ENCODE measurements at places on chromosomes 7 and 10. TPM values are rescaled to one million over a fixed set of nuclear protein-coding genes. Genes with fewer than 3 reads are reported as not detected.

The SFTPA1 gene
- polyA plus RNA-seq, result not detected

The CPA5 gene
- 0.41 TPM for polyA plus RNA-seq

The CCL26 gene
- polyA plus RNA-seq, result 0.24 TPM

The FRMPD2 gene
- 0.08 TPM for polyA plus RNA-seq

The RAB19 gene
- 2.1 TPM for polyA plus RNA-seq

The SVOPL gene
- 2.0 TPM for polyA plus RNA-seq

The FANK1 gene
- polyA plus RNA-seq, result 2.5 TPM

The GNAT3 gene
- polyA plus RNA-seq, result not detected

The HKDC1 gene
- 0.42 TPM for polyA plus RNA-seq

The TUBAL3 gene
- polyA plus RNA-seq, result not detected

The EXOC4 gene
- 66.7 TPM for polyA plus RNA-seq

The COL17A1 gene
- 0.49 TPM for polyA plus RNA-seq

The DOCK4 gene
- polyA plus RNA-seq, result 23.9 TPM

The ZNF804B gene
- polyA plus RNA-seq, result 0.13 TPM

The CBX3 gene
- 361 TPM for polyA plus RNA-seq

The CCDC3 gene
- 13.3 TPM for polyA plus RNA-seq

The GRID2IP gene
- 0.64 TPM for polyA plus RNA-seq

The MRPL43 gene
- polyA plus RNA-seq, result 94.7 TPM

The CYP2W1 gene
- 1.9 TPM for polyA plus RNA-seq

The VSIR gene
- polyA plus RNA-seq, result 11.0 TPM

The PHKG1 gene
- 2.0 TPM for polyA plus RNA-seq

The PTF1A gene
- polyA plus RNA-seq, result 0.34 TPM

The TRIM50 gene
- not detected for polyA plus RNA-seq

The FAM25G gene
- not detected for polyA plus RNA-seq

The MRC1 gene
- polyA plus RNA-seq, result 12.6 TPM

The PIK3CG gene
- 3.0 TPM for polyA plus RNA-seq

The DNAH11 gene
- polyA plus RNA-seq, result 23.3 TPM

The ITIH5 gene
- polyA plus RNA-seq, result 21.4 TPM

The HDAC9 gene
- 8.7 TPM for polyA plus RNA-seq

The ZNF365 gene
- polyA plus RNA-seq, result 0.50 TPM

The SPDYE5 gene
- polyA plus RNA-seq, result 1.8 TPM

The INMT gene
- polyA plus RNA-seq, result 3.4 TPM

The PTPN20 gene
- 2.2 TPM for polyA plus RNA-seq

The INSYN2A gene
- polyA plus RNA-seq, result 3.9 TPM

The HPS6 gene
- 13.6 TPM for polyA plus RNA-seq

The UCMA gene
- not detected for polyA plus RNA-seq

The GRM3 gene
- 0.19 TPM for polyA plus RNA-seq

The ZNF786 gene
- 7.3 TPM for polyA plus RNA-seq

The ANKRD26 gene
- polyA plus RNA-seq, result 17.1 TPM

The FAM200A gene
- polyA plus RNA-seq, result 13.6 TPM

The PLAC9 gene
- 20.1 TPM for polyA plus RNA-seq

The TMEM213 gene
- 37.8 TPM for polyA plus RNA-seq

The ANKRD61 gene
- 0.64 TPM for polyA plus RNA-seq

The TBC1D12 gene
- 22.1 TPM for polyA plus RNA-seq

The TWNK gene
- polyA plus RNA-seq, result 15.9 TPM
